Activated CD8-positive, alpha-beta T cell treated with anti-CD3 and anti-CD28 coated beads, Interleukin-2, amount 10 ng/mL, durations not matched to agents 7 days and 5 days (primary cell): ENCODE measurements at places on chromosomes 11 and 22. TPM values are rescaled to one million over a fixed set of nuclear protein-coding genes. Genes with fewer than 3 reads are reported as not detected.

DNA sequence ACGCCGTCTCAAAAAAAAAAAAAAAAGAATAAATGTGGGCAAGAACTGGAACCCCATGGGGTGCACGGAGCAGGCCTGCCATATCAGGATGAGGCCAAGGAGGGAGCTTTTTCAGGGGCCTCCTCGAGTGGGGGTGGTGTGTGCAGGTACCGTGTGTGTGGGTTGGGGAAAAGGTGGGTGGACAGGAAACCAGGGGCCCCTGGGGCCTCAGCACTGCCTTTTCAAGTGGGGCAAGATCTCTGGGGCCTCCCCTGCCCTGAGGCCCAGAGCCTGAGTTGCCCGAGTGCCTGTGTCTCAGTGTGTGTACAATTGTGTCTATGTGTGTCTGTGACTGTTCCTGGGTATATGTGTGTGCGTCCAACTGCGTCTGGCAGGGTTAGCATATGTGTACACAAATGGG, 23.8 kb downstream of the TEF start:
- no peak for DNase-seq

DNA sequence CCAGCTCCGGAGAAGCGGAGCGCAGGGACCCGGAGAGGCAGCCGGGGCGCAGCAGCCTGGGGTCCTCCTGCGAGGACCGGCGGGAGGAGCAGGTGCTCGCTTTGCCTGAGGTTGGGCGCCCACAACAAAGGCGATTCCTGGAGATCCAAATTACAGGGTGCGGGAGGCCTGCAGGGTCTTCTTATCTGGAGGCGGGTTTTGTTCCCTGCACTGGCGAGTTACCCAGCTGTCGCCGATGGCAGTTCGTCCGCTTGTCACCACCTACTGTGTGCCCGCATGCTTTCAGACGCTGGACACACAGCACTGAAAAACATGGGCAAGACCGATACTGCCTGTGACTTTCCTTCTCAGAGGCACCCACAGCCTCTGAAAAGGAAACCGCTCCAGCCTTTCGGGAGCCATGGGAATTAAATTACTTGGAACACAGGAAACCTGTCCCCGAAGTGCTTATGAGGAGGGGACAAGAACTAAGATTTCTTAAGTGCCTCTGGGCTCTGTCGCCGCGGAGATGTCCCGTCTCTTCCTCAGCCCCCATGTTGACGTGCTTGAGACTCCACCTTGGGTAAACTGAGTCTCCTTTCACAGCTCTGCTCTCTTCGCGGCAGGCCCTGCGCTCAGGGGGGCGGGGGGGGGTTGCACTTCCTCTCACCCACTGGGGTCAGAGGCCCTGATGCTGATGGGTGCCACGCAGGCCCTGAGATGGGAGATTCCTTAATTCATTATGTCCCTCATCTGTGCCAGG, 1.3 kb upstream of the ZFTA start:
- DNase-seq, result no peak

DNA sequence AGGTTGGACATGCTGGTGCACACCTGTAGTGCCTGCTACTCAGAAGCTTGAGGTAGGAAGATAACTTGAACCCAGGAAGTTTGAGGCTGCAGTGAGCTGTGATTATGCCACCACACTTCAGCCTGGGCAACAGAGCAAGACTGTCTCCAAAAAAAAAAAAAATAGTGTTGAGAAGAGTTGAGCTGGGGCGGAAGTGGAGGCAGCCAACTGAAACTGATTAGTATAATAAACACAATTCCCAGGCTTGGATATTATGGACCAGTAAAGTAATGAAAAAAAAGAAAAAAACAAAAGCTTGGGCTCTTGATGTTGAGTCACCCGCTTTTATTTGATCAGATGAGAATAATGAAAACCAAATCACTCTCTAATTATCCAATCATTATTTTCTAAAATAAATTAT, 21.0 kb downstream of the LDLRAD3 start:
- DNase-seq, result no peak

- no peak for DNase-seq
Observed at GRCh38 chr11:69035150-69035945, 13.4 kb upstream of the TPCN2 start.

GRCh38 chr11:27408246-27408800, 45.3 kb upstream of the CCDC34 start:
- DNase-seq, result no peak

GRCh38 chr11:121106812-121107211, 5.8 kb downstream of the TECTA start:
- no peak for DNase-seq

GRCh38 chr11:102868339-102868738, 6.4 kb downstream of the MMP12 start:
- no peak for DNase-seq

DNA sequence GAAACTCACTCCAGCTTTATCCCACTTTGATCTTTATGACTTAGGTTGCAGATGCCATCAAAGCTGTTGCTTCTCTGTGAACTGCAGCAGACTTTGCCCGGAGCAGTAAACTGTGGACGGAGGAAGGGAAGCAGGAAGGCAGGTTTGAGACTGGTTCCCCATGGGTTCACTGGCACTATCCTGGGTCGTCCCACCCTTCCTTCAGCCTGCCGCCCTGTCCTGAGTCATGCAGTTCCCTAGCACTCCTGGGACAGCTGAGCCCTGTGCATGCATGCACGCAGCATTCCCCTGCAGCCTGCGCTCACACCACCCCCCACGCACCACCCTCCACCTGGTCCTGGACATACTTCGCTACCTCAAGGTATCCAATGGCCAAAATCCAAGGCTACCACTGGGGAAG, 23.5 kb upstream of the P2RY2 start:
- no peak for DNase-seq

- DNase-seq, result no peak
Observed at GRCh38 chr11:122253589-122254231, 137.7 kb upstream of the BLID start.

- no peak for DNase-seq
Observed at GRCh38 chr11:14725150-14725549, 81.5 kb downstream of the PDE3B start.

DNA sequence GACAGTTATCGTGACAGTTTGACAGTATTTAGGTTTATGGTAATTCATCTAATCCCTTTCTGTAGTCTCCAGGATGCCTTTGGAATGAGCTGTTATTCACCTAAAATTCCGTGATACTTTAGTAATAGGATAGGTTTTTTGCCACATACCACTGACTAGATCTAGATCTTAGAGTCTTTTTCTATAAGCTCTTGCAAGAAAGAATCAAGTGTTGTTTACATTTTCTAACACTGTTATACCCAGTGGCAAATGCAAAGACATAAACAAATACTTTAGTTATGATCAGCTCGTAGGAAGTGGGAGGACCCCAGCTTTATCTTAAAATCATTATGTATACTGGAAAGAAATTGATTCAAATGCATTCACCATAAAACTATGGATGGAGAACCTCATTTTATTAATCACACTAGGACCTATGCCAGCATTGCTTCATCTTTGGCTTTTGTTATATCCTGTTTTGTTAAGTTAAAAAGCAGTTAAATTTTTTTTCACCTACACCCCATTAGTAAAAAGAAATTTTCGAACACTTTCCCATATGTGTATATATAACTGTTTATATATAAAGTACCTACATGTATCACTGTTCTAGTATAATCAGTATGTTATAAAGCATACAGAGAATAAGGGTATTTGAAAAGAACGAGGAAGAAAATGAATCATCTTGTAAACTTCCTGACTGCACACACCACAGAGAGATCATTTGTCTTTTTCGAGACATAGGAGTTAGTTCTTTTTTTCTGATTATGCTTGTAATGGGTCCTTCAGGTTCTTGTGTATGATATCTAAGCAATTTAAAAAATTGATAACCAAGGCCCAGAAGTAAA, 60.9 kb downstream of the PDHX start:
- DNase-seq, result no peak

- DNase-seq, result no peak
Observed at GRCh38 chr22:44459041-44459440, 39.0 kb downstream of the RTL6 start.

GRCh38 chr11:8719721-8720120, 37.1 kb downstream of the RPL27A start:
- DNase-seq, result no peak

- no peak for DNase-seq
Observed at GRCh38 chr22:32754413-32755041, 47.0 kb upstream of the TIMP3 start.

DNA sequence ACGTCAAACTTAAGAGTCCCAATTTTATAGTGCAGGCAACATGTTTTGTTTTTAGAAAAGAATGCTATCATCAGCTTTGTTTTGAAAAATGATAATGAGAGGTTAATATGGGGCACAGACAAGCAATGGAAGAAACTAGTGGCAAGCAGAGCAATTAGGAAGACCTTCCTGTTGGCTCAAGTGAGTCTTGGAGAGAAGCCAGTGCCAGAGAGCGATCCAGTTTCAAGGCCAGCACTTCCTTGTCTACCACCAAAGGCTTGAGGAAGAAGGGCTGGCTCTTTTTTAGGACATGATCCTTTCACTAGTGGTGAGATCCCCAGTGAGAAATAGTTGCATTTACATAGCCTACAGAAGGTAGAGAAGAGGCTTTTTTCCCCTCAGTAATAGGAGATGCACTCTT, 1340.7 kb downstream of the LRRC4C start:
- DNase-seq, result no peak

DNA sequence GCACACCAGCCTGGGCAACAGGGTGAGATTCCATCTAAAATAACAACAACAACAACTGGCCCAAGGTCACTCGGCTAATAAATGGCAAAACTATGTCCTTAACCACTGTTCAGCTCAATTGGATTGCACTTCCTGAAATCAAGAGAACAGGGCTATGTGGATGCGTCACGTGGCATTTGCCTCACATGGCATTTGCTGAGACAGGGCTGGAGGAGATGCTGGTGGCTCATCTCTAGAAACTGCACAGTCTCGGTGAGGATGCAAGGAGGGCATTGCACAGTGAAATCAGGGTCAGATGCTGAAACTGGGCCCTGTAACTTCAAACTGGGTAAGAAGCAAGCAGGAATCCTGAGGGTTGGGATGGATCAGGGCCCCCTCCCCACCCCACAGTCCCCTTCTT, 171.9 kb downstream of the BUD13 start:
- DNase-seq, result no peak

GRCh38 chr22:36324414-36324813, 63.4 kb downstream of the MYH9 start:
- DNase-seq, result no peak

- no peak for DNase-seq
Observed at GRCh38 chr11:134519390-134519750, 107.3 kb upstream of the B3GAT1 start.

GRCh38 chr11:126467046-126467370, 111.5 kb downstream of the ST3GAL4 start:
- no peak for DNase-seq

Gene SERPING1
- not detected for total RNA-seq

Gene NAV2
- 0.23 TPM for total RNA-seq

DNA sequence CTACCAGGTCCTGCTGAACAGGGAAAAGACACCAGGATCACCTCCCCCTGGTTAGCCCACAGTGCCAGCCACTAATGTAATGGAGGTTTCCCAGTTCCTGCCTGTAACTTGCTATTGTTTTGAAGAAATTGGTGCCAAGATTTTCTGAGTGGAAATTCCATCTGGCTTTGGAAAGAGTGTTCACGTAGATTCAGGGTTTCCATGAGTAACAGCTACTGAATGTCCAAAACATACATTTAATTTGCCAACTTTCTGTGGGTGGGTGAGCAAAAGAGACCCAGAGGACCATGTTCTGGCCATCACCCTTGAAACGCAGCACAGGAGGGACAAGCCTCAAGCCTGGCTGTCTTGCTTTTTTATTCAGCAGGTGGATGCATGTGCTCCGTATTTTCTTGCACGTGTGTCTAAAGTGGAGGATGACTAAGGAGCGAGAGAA, 8.8 kb upstream of the DKK3 start:
- DNase-seq, result no peak

Gene NEAT1
- 254 TPM for total RNA-seq

DNA sequence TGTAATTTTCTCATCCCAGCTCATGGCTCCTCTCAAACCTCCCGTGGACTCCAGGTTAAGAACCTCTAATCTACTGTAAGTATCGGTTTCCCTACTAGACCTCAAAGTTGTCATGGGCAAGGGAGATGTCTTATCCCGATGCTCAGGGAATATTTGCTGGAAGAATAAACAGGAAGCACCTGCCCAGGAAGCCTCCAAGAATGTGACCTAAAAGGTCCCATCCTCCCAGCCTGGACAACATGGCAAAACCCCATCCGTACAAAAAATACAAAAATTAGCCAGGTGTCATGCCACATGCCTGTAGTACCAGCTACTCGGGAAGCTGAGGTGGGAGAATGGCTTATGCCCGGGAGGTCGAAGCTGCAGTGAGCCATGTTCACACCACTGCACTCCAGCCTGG, 62.4 kb downstream of the APOL1 start:
- no peak for DNase-seq

DNA sequence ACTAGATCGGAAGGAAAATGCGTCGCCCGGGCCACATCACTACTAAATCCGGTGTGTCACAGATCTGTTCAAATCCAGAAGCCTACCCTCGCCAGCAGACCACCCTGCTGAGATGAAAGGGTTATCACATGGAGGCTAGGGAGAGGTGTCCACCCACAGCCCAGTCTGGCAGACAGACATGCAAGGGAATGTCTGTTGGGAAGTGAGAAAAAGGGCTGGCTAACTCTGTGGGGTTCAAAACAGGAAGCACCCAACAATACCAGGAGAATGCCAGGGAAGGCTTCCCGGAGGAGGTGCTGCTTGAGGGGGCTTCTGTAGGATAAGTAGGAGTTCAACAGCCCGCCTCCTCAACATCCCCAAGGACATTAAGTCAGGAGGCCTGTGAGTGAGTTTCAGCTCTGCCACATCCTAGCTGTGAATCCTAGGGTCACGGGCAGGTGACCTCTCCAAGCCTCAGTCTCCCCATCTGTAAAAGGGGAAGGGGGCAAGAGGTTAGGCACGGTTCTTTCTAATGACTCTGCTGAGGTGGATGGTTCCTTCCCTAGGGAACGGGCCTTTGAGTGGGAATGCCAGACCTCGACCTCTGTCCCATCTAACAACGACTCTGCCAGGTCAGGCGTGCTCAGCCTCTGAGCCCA, 1.1 kb downstream of the TPST2 start:
- DNase-seq, result no peak

DNA sequence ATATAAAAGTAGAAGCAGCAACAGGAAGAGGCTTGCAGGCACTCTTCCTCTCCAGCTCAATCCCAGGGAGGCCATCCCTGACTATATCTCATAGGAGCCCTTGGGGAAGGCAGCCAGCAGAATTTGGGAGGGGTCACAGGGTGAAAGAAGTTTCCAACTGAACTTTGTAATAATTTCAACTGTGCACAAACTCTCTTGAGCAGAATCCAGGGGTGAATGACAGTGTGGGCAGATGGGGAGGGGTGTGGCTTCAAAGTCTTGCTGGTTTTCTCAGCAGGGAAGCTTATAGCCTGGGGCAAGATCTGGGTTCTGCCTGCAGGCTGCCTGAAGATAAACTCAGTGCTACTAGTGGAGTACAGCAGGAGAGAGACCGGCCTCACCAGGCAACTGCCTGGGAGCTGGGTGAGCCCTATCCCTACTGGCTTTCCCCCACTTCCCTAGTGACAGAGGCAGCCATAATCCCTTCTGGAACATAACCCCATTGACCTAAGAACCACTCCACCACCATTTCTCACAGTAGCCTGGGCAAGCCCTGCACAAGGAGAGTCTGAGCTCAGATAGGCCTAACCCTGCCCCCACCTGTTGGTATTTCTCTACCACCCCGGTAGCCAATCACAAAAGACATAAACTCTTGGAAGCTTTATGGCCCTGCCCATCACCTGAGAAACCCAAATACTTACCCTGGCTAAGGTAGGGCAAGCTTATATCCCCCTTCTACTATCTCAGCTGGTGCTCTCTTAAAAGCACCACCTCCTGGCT, 17.8 kb upstream of the TTC12 start:
- DNase-seq, result no peak
